Motor neuron (in vitro differentiated cells): ENCODE measurements at places on chromosomes 6 and 20.

GRCh38 chr6:138403324-138403800 lies 661 bp upstream of the HEBP2 start:
- ATAC-seq, result peak; percentile 9

- ATAC-seq, result no peak
Observed at GRCh38 chr20:40489886-40490285, 199.2 kb downstream of the MAFB start.

DNA sequence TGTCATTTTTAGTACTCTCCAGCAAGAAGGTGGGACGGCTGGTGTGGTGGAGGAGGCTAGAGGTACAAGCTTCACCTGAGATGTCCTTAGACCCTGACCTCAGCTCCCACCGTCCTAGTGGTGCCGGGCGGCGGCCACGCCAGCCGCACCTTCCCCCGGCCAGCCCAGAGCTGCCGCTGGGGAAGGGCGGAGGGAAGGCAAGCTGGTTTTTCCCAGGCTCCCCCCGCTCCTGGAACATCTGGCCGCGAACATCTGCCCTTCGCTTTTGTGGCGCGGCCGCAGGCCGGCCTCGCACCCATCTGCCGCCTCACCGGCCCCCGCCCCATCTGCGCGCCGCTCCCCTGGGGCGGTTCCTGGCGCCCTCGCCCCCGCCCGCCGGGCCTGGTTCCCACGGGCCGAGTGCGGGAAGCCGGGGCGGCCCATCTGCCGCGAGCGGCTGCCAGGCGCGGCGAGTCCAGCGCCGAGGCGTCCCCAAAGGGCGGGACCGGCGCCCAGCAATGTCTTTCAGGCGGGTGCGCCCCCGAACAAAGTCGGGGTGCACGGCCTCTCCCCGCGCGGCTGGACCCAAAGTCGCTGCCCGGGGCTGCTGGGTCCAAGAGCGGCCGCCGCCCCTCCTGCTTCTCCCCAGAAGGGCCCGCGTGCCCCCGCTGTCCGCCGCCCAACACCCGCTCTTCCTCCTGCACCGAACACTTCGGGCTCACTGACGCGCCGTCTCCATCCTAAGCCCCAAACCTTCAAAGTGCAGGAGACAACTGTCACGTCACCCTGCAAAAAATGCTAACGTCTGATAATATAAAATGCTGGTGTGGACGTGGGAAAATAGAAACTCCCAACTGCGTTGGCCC lies 17.3 kb upstream of the ID1 start:
- peak; percentile 88 for ATAC-seq

- no peak for ATAC-seq
Observed at GRCh38 chr20:44404204-44405181, 49.0 kb downstream of the HNF4A start.

DNA sequence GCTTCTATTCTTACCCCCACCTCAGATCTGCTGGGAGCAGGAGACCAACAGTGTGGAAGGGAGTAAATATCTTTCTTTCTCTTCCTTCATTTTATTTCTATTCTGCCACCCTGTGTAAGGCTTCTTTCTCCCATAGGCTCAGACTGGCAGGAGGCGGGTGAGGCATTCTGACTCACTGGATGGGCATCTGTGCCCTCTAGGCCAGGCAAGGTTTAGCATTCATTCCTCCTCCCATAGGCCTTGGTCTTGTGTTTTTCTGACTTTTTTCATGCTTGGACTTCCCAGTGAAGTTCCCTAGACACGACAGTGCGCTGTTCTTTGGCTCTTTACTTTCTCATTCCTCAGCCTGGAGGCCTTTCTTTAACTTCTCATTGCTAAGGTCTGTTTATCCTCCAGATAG lies 235.2 kb downstream of the SYNE1 start:
- peak; percentile 66 for ATAC-seq

DNA sequence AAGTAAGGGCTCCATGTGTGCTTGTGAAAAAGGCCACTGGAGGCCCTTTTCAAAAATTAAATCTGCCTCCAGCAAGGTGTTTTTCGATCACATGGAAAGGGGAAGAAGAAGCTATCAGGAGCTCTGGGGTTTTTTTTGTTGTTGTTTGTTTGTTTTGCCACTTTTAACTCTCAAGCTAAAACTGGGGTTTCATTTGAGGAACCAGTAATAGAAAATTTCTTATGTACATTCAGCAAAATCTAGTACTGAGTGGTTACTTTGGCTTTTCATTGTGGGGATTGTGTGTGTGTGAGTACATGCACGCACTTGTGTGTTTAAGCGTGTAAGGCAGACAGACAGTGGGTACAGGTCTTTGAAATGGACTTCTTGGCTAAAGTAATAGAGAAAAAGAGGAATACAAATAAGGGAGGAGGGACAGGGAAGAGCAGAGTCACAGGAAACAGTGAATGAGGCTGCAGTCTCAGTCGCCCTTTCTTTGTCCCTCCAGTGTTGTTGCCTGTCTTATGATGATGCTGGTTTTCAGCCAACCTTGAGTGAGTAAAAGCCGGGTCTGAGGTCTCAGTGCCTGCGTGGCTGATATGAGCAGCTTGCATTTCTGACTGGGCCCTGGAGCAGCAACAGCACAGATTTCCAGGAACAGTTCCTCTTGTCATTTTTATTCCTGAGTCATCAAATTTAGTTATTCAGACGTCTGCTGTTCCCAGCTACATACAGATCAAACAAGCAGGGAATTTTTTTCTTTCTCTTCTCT lies 26.2 kb downstream of the SLC16A10 start:
- ATAC-seq, result peak; percentile 99

GRCh38 chr6:47922391-47922790 lies 140.6 kb downstream of the OPN5 start:
- ATAC-seq, result no peak
